ENCODE measurements at places on chromosomes 1 and 21. TPM values are rescaled to one million over a fixed set of nuclear protein-coding genes. Genes with fewer than 3 reads are reported as not detected.

GRCh38 chr1:241990040-241990439 is 8.9 kb downstream of the MAP1LC3C start:
- peak; percentile 8 for DNase-seq

DNA sequence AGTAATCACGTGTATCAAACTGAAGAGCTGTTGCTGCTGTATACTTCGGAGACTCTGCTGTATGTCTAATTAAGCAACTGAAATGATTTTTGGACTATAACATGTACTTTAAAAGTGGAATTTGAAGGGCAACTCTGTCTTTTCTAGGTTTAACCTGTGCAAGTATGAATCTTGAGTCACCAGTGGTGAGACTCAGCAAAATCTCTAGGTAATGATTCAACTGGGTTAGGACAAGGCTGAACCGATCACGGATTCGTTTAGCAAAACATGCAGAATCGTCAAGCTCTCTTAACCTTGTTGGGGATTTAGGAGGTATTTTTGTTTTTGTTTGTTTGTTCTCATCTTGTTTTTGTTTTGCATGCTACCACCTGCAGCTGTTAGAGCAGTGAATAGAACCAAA is 149.6 kb downstream of the CYYR1 start:
- no peak for DNase-seq

DNA sequence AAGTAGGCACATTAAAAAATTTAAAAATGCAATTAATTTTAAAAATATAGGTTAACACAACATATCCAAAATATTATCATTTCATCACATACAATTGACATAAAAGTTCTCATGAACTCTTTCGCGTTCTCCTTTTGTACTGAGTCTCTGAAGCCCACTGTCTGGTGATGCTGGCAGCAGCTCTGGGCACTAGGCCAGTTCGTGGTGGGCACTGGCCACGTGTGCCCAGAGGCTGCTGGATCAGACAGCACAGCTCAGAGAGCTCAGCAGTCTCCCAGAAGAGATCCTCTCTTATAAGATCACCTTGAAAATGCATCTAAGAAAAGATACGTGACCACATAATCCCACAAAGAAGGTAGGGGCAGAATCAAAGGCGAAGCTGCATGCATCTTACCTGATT is 9.9 kb downstream of the CEP104 start:
- peak; percentile 15 for DNase-seq

GRCh38 chr21:45750936-45751335 is 107.4 kb downstream of the PCBP3 start:
- no peak for DNase-seq

GRCh38 chr1:38773483-38773882 is 86.1 kb downstream of the RRAGC start:
- no peak for DNase-seq

The CRP gene
- total RNA-seq, result not detected

- no peak for DNase-seq
Observed at GRCh38 chr1:225519166-225519863, 91.5 kb upstream of the LBR start.

All from dermis blood vessel endothelial cell (primary cell).